ENCODE measurements at places on chromosomes 5 and 9.

DNA sequence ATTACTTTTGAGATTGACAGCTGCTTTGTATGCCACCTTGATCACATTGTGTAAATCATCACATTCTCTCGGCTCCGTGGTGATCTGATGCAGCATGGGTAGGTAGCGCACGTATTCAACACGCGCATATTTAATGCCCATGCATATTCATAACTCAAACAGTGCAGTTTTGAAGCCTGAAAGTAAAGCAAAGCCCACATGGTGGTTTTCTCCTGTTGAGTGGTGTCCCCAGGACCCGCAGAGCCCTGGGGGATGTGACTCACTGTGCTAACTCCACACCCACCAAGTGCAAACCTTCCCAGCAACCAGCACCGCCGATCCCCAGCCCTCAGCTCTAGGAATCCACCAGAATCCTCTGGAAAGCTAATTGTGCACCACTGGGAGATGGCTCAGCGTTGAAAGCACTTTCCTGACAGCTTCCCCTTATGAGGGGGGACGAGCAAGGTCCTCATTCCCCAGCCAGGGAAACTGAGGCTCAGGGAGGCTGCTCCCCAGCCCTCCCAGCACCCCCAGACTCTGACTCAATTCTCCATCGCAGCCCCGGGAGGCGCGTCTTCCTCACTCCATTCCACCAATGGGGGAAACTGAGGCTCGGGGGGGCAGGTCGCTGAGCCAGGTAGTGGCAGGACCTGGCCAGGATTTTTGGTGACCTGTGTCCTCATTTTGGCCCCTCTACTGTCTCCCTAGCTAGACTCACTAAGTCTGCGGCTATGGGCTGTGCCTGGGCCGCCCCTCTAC is 46.4 kb downstream of the SARDH start:
- no peak for DNase-seq

DNA sequence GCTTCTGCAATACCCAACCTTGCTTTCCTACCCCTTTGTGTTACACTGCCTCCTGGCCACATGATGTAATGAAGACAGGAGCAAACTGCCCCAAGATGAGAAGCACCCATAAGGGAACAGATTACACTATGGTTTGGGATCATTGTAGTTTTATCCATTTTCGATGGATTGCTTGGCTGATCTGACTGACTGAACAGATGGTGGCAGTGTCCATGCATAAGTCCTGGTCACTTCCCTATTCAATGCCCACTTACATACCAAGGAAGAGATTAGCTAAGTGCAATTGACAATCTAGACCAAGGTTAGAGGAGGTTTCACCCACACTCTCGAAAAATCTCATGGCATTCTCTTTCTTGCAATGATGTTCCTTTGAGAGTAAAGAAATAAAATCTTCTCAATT is 319.9 kb downstream of the RAB3C start:
- DNase-seq = no peak

DNA sequence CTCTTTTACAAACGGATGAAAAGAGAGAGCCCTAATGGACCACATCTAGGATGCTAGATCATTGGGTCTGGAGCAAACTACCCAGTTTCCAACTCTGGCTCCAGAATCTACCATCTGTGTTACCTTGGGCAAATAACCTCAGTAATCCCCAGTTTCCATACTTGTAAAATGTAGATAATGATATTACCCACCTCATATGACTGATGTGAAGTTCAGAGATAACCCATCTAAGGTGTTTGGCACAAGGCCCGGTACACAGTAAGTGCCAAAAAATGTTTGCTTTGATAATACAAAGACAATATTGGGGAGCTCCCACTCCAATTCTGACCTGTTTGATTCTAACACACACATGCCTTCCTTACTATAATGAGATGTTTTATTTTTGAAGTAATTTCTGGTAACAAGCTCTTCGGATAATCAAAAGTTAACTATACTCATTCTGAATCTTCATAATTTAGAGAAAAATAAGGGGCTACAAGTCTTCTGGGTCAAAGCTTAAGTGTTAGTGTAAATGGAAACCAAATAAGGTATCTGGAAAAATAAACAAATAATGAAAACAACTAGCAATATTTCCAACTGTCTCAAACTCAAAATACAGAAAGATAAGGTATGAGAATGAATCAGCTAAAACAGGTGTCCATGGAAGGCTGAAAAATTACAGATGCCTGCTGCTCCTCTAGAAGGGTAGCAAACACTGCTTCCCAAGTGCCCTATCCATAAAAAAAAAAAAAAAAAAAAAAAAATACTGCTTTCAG is 30.4 kb downstream of the ELL2 start:
- no peak for DNase-seq

GRCh38 chr9:89781838-89782540 is 177.2 kb downstream of the GADD45G start:
- DNase-seq = no peak

- DNase-seq = no peak
Observed at GRCh38 chr9:97474372-97474925, 27.0 kb upstream of the TMOD1 start.

DNA sequence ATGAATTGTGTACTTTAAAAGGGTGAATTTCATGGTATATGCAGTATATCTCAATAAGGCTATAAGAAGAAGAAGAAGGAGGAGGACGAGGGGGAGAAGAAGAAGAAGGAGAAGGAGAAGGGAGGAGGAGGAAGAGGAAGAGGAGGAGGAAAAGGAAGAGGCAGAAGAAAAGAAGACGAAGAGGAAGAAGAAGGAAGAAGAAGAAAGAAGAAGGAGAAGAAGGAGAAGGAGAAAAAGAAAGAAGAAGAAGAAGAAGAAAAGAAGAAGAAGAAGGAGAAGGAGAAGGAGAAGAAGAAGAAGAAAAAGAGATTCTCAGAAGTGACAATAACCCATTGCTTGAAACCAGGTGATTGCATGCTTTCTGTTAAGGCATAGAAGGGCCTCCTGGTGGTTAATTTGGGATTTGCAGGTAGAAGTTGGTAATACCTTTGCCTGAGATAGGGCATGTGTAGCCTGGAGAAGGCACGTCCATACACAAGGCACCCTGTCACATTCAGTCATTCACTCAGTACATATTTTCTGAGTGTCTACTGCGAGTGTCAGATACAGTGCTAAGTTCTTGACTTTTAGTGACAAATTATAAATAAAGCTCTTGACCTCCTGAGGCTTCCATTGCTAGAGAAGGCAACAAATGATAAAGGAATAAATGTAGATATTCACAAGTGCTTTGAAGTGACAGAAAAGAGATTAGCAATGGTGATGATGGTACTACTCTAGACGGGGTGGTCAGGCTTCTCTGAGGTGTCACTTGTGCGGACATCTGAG is 231.3 kb downstream of the NPR3 start:
- DNase-seq = peak; percentile 65

- no peak for DNase-seq
Observed at GRCh38 chr9:128841694-128842492, 12.3 kb upstream of the SPOUT1 start.

GRCh38 chr9:69671311-69671878 is 776 bp downstream of the APBA1 start:
- no peak for DNase-seq

DNA sequence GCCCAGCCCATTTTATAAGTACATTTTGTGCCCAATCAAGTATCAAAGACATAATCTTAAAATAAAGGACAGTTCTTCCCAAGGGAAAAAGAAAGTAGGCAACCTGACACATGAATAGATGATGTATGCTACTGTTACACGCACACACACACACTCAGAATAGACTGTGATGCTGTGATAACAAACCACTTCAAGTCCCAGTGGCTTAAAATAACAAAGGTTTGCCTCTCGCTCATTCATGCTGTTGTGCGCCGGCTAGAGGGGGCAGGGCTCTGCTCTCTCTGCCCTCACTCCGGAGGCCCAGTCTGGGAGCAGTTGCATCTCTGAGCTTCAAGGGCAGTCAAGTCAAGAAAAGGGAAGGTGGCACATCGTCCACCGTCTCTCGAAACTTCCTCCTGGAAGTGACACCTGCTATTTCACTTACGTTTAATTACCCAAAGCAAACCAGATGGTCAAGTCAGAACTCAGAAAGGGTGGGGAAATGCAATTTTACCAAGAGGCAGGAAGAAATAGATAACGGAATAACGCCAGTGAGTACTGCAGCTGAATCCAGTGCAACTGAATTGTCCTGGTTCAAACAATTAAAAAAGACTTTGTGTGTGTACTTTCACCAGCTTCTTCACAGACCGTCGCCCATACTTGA is 43.3 kb downstream of the ANKRD33B start:
- DNase-seq = peak; percentile 23

DNA sequence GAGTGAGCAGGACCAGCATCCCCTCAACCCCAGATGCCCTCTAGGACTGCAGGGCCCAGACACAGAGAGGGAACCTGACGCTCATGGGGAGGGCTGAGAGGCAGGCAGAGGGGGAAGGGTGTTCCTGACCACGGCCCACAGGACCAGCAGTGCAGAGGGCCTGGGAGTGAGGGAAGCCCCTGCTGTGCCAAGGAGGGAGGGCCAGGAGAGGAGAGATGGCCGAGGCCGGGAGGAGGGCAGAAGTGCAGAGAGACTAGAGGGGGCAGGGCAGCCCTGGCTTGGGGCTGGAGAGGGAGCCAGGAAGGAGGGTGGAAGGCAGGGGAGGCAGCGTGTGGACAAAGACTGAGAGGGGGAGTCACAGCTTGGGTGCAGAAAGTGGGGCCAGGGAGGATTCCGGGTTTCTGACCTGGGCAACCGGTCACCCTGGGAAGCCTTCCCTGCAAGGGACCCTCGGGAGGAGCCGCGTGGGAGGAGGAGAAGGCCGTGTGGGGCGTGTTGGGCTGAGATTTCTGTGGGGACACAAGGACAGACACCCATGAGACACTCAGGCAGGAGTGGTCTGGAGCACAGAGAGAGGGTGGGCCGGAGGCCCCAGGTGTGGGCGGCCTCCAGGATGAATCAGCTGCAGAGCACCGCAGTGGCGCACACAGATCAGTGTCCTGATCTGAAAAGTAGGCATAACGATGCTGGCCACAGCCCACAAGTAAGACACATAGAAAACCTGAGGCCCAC is 117.5 kb downstream of the ADAMTS2 start:
- no peak for DNase-seq

- no peak for DNase-seq
Observed at GRCh38 chr5:33398501-33398900, 42.3 kb upstream of the TARS1 start.

DNA sequence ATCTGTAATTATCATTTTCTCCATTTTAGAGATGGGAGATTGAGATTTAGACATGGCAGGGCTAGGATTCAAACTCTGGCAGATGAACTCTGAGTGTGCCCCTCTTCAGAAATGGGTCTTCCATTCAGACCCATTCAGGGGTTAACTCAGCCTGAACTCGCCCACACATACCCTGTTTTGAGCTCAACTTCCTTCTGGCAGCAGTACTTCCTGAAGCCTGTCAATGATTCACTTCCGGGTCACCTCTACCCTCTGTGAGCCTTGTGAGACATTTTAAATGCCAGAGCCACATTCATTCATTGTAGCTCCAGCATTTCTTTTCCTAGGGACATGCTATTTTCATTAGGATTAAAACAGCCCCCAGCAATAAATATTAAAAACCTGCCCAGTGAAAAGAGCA is 209.3 kb upstream of the SLC24A2 start:
- no peak for DNase-seq

GRCh38 chr5:83321483-83322055 is 150.0 kb upstream of the VCAN start:
- DNase-seq = peak; percentile 11

GRCh38 chr5:125151150-125151900 is 404.9 kb upstream of the ZNF608 start:
- no peak for DNase-seq

GRCh38 chr9:132732326-132733259 is 62.3 kb downstream of the GTF3C4 start:
- no peak for DNase-seq

GRCh38 chr9:14205463-14205862 is 108.5 kb downstream of the NFIB start:
- peak; percentile 70 for DNase-seq

DNA sequence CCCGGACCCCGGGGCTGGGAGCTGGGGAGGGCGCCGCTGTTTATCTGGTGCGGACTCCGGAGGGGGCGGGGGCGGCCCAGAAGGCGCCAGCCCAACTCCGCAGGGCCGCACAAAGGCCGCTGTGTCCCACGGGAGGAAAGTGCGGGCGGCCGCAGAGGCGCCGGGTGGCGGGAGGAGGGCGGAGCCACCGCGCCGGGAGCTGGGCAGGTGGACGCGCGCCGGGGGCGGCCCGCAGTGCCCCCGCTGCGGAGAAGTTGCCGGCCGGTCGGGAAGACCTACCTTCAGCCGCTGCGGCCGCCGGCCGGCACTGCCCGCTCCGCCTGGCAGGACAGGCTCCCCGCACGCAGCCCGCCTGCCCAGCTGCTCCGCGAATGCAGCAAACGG is 43.6 kb downstream of the NACC2 start:
- no peak for DNase-seq

DNA sequence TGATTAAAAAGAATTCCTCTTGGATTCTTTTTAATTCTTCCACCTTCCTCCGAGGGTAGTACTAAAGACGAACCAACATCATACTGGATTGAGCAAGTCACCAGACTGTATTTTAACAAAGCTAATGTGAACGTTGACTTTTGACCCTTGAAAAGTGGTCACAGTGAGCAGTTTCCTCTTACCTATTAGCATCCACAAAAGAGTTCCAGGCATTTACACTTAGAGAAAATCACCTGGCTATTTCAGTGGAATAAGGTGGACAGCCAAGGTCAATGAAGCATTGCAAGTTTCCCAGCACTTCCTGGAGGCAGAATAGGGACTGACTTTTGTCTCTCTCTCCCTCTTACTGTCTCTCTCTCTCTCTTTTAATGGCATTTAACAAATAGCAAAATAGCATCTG is 145.1 kb upstream of the DAB2 start:
- no peak for DNase-seq

DNA sequence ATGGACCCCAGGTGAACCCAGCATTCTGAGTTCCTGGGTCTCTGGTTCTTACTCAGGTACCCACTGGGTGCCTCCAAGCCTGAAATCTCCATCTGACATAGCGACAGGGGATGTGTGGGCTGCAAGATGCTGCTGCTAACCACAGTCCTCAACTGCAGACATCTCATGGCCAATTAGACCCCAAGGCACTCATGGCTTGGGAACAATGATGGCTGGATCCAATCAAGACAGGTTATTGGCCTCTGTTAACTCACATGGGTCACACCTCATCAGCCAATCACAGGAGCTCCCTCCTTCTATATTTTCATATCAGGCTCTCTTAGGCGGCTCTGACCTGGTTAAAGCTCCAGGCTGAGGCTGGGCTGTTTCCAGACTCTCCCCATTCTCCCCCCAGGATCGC is 57.0 kb downstream of the CXXC5 start:
- no peak for DNase-seq

GRCh38 chr5:132865668-132866341 is 464 bp downstream of the GDF9 start:
- no peak for DNase-seq

GRCh38 chr9:133643362-133643755 is 7.2 kb downstream of the DBH start:
- no peak for DNase-seq

- DNase-seq = no peak
Observed at GRCh38 chr9:35311891-35312639, 150.3 kb downstream of the UNC13B start.

- no peak for DNase-seq
Observed at GRCh38 chr9:89420397-89421178, 77.3 kb downstream of the SEMA4D start.

DNA sequence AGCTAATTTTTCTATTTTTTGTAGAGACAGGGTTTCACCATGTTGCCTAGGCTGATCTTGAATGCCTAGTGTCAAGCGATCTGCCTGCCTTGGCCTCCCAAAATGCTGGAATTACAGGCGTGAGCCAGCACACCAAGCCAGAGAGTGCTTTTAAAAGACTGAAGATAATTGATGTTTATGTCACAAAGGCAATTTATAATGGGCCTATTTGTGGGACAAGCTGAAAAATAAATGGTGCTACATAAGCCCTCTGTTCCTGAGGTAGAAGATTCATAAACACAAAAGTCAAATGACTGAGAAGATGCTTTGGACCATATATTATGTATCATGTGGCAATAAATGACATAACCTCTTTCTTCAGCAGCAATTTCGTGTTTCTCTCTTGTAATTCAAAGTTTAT is 329.6 kb downstream of the GABRB2 start:
- DNase-seq = no peak
